AML-193 (cell line): ENCODE measurements at places on chromosomes 6 and 20.

DNA sequence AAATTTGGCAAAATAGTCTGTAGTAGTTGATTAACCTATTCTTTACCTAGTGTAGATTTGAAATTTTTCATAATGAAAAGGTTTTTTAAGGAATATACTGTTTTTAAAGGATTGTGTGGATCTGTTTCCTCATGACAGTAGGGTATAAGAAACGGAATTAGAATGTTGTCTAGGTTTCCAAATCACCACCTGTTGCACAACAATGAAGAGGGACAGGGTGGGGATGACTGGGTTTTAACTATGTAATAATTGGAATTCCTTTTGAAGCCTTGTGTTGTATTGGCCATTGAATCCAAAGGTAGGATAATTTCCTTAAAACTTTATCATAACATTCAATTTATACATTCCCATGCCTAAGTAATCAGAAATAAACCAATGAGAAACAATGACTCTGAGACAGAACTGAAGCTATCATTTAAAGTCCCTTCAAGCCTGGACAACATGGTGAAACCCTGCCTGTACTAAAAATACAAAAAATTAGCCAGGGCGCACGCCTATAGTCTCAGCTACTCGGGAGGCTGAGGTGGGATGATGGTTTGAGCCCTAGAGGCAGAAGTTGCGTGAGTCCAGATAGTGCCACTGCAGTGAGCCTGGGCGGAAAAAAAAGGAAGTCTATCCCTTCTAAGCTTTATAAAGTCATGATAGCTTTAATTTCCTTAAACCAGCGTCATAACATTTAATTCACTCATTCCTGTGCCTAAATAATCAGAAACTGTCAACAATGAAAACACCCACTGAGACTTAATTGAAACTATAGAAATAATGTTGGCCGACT is 18.3 kb upstream of the SLC17A5 start:
- DNase-seq, result no peak

DNA sequence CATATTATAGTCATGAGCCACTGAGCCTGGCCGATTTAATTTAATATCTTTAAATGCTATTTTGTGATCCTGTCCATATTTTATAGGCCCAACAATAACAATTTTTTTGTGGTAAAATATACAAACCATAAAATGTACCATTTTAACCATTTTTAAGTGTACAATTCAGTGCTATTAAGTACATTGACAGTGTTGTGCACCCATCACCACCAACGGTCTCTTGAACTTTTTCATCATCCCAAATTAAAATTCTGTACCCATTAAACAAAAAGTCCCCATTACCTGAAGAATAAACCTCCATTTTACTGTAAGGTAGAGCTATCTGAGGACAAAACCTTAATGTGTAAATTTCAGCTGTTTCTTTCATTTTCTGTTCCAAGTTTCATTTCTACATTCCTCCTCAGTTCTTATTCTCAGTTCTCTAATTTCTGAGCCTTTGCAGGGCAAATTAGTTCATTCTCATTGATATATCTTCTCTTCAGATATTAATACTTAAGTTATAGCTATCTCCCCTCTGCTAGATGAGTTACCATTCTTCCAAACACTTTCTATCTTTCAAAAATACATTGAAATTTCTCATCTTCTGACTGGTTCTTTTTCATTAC is 10.3 kb downstream of the MTO1 start:
- DNase-seq, result no peak

- no peak for DNase-seq
Observed at GRCh38 chr6:54057058-54057457, 54.2 kb upstream of the MLIP start.

DNA sequence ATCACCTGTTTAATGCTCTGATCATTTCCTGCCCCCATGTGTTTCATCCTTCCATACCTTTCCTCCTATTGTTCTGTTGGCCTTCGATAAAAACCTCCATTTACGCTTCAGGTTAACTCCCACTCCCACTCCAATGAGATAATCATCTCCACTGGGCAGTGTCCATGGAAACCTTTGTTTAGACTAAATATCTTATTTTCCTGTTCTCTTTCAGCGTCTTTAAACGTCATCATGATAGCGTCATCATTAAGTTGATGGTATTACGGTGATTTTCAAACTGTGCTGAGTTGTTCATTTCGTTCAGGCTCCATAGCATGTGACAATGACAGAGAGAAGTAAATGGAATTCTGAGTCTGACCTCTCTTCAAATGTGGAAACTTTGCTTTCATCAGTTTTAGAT is 970.5 kb upstream of the SLC35B3 start:
- no peak for DNase-seq

DNA sequence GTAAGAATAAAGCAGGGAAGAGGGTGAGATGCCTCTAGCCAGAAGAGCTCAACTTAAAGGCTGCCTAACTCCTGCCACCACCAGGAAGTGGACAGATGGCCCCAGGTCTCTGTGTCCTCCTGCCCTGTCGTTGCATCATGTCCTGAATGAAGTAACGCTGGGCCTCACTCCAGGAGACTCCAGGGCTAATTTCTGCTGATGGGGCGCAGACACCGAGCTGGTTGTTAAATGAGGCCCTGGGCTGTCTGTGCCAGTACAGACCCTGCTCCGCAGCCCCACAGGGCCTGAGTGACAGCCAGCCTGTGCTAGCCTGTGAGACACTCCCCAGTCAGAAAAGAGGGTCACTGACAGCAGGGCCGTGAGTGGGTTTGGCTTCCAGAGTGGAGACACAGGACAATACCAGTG is 6.5 kb downstream of the IP6K3 start:
- DNase-seq, result peak; percentile 71

DNA sequence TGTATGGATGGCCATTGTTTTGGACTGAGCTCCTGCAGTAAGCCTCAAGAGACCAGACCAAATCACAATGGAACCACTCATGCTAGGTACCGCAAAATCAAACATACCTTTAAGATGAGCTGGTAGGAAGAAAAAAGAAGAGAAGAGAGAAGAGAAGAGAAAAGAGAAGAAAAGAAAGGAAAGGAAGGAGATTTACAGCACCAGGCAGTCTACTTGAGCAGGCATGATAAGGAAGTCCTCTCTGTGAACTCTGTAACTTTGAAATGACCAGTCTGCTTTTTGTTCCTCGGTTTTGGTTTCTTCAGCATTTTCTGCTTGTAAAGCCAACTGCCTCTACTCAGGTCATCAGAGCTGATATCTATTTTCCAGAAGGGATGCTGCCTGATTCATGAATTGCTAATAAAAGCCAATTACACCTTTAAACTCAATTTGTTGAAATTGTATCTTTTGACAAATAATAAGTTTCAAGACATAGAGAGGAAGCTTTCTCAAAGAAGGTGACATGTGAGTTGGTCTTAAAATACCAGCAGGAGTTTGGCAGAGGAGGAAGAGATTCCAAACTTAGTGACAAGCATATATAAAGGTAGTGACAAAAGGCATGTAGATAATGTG is 134.3 kb downstream of the UNC5CL start:
- no peak for DNase-seq

- no peak for DNase-seq
Observed at GRCh38 chr6:150128425-150128824, 14.4 kb upstream of the PPP1R14C start.

GRCh38 chr6:81900616-81901015 is 148.1 kb upstream of the TENT5A start:
- DNase-seq, result no peak
